T-helper 17 cell (primary cell): ENCODE measurements at places on chromosomes 16 and 17.

DNA sequence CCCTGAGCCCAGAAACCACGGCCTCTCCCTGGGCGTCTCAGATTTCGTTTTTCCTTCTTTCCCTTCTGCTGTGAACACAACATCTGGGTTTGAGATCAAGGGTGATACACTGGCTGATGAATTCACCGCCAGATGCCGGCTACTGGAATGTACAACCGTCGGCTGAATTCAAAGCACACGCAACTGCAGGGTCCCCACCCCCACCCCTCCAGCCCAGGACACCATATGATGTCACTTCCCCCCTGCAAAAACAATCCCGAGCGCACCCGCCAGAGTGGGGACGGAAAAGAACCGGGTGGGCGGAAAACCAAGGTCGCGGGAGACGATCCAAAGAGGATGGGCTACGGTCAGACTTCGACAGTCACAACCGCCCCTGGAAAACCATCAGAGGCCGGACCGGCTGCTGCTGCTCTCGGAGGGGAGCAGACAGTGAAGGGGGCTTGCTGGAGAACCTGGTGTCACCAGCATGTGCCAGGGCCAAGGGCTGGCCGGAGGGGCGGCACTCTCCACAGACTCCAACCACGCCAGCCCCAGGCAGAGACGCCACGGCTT, 23.3 kb downstream of the CEP295NL start:
- DNase-seq, result no peak

- DNase-seq, result no peak
Measured at GRCh38 chr17:57999496-58000017, 7.5 kb downstream of the SRSF1 start.

GRCh38 chr16:81483064-81483969, 38.7 kb downstream of the CMIP start:
- no peak for DNase-seq

GRCh38 chr17:42180411-42180921, 476 bp downstream of the KCNH4 start:
- DNase-seq, result no peak

DNA sequence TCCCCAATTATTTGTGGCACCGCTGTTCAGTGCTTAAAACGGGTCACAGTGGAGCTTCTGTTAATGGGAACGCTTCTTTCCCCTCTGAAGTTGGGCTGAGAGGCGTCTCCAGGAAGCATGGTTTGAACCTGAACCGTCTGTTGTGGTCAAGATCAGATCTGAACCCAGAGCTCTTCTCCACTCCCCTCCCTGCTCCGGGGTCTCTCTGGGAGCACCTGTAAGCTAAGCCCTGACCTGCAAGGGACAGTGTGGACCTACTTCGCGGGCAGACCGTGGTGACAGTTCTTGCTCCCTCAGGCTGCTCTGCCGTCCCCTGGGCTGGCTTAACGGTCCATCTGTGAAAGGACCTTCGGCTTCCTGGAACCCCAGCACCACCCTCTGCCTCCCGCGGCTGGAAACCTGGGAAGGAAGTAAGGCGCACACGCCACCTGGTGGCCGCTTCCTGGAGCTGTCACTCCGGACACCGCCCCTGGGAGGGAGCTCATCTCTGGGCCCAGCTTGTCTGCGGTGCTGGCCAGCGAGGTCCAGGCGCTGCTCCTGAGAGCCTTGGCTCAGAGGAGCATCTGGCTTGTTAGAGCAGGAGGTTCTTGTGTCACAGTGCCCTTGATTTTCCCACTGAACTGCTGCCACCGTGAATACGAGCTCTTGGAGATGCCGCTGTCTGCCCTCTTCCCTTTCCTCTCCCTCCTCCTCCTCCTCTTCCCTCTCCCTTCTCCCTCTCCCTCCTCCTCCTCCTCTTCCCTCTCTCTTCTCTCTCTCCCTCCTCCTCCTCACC, 518.5 kb upstream of the EEF2KMT start:
- peak; percentile 14 for DNase-seq

GRCh38 chr16:69848637-69849545, 86.8 kb downstream of the WWP2 start:
- no peak for DNase-seq

GRCh38 chr16:18945233-18945632, 19.0 kb upstream of the SMG1 start:
- DNase-seq, result no peak

GRCh38 chr17:67862614-67863217, 37.4 kb downstream of the BPTF start:
- DNase-seq, result no peak

DNA sequence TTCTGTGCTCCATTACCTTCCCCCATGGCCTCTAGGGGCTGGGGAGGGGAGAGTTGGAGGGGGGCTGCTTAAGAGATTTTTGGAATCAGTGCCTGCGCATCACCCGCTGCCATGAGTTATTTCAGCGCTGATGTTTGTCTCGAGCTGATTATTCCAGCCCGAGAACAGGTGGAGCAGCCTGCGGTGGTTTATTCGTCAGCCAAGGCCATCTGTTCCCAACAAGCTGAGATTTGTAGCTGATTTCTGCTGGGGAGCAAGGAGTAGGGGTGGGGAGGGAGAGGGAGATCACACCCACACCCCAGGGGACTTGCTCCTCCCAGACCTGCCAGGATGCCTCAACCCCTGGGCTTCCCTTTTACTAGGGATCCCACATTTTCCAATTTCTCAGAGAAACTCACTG, 23.1 kb downstream of the PIPOX start:
- DNase-seq, result no peak

- no peak for DNase-seq
Measured at GRCh38 chr17:40915721-40916256, 21.7 kb downstream of the KRT23 start.

DNA sequence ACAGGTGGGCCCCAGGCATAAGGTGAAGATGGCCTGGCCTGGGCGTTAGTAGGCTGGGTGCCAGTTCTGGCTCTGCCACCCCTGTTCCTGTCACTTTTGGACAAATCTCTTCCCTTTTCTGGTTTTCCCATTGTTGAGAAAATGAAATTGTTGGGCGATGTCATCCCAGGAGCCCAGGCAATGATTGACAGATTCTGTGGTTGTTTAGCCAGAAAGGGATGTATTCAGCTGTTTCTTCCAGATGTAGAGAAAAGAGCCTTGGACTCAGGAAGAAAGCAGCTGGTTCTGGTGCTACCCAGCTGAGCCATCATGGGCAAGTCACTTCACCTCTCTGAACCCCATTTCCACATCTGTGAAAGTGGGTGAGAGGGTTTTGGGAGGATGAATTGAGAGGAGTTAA, 60.1 kb upstream of the MRTFB start:
- DNase-seq, result no peak

- DNase-seq, result peak; percentile 63
Measured at GRCh38 chr16:23803591-23804123, 32.1 kb upstream of the PRKCB start.

GRCh38 chr17:77214743-77215142, 74.0 kb downstream of the SEC14L1 start:
- no peak for DNase-seq

DNA sequence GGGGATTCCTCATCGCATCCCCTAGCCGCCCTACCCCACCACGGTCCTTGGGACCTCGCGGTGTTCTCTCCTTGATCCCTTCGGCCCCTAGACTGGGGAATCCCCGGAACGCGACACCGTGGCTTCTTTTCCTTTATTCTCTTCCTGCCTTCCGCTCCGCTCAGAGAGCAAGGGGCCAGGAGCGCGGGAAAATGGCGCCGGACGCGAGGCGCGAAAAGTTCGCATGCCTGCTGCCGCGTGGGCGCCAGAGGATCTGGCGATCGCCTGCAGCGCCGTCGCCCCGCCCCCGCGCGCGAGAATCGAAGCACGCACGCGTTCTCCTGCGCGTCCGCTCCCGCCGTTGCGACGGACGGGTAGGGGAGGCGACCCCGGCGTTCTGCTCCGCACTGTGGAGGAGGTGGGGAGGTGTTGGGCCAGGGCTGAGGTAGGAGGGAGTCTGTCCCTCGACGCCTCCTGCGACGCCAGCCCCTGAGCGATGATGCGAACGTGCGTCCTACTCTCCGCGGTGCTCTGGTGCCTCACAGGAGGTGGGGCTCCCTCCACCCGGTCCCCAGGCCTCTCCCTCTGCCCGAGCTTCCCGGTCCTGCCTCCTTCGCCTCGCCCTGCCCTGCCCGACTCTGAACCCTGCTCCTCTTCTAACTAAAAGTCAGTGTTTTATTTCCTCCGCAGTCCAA, at the start of gene ZPBP2:
Gene ZPBP2, plus strand, starts transcription at position 323 of the 674 bp plus-strand sequence. Its CDS starts 153 bp downstream, at position 476.
- peak; percentile 54 for DNase-seq

DNA sequence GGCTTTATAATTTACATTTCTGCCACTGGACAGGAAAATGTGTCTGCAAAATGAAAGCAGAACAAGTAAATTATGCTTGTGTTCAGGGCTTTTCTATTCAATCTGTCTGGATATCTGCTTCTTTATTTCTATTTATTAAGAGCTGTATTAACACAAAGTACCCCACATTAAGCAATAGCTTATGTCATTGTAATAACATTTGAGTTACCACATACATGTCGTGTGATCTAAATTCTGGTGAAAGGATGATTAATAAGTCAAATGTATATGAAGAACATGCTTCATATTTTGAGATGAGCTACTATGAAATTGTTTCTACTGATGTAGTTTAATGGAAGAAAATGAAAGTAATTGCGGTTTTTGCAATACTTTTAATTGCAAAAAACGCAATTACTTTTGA, 238.2 kb downstream of the KCNJ2 start:
- no peak for DNase-seq

DNA sequence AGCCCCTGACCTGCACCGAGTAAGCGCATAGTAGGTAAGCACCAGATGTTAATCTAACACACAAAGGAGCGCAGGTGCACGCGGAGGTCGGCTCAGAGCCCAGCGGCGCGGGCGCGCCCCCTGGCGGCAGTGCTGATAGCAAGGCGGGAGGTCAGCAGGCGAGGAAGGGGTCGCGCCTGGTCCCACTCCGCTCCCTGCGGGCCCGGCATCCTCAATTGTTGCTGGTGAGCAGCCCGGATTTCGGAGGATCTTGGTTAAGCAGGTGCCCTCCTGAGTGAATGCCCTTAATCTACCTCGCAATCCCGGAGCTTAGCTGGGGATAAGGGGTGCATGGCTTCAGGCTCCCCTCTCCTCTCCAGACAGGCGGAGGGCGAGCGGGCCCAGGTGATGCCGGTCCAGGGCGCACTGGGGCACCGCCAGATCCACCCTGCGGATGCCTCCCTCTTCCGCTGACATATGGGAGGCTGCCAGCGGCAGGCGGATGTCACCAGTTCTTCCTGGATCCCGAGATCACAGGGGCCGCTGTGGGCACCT, 4.0 kb upstream of the WNT3 start:
- DNase-seq, result no peak

- DNase-seq, result no peak
Measured at GRCh38 chr17:70539132-70539924, 370.0 kb downstream of the KCNJ2 start.

GRCh38 chr17:70070305-70071027, 4.6 kb upstream of the KCNJ16 start:
- no peak for DNase-seq

- no peak for DNase-seq
Measured at GRCh38 chr17:69159418-69159817, 17.7 kb upstream of the ABCA6 start.

GRCh38 chr16:10522966-10523365, 57.4 kb downstream of the EMP2 start:
- DNase-seq, result no peak

DNA sequence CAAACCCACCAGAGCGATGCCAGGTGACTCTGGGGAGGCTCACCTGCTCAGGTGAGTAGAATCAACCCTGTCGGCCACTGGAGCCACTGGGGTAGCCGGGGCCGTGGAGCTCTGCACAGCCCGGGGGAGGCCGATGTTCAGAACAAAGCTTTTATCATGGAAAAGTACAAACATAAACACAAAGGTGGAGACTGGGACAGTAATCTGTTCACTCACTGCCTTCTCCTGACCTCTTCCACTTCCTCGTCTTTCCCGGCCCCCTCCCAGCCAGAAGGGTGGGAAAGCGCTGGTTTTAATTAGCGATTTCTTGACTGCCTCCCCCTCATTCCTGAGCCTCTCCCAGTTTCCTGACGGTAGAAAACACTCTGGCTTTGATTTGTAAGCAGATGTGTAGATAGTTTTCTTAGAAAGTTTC, 9.8 kb upstream of the TEX19 start:
- DNase-seq, result no peak

GRCh38 chr17:45139533-45139920, 4.0 kb downstream of the ACBD4 start:
- no peak for DNase-seq

DNA sequence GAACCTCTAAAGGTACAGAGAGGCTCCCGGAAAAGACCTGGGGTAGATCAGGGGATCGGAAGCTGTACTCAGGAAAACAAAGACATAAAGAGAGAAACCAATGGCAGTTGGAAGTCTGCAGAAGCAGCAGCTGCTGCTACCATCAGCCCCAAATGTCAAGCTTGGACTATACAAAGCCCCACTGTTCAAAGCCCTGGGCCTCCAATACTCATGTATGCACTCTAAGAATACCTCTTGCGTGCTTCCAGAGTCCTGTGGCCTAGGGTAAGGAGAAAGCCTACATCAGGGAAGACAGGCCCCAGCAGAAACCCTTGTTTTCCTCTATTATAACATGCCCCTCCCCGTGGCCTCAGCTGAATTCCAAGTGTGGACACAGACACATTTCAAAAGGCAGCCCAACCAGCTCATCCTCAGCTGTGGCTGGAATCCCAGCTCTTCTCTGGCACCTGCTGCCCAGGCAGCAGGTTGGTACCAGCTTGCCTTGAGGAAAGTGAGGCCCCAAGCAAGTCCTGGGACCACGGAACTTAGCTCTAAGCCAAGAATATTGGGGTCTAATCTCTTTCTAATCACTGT, 19.3 kb upstream of the MTMR4 start:
- DNase-seq, result no peak

- peak; percentile 17 for DNase-seq
Measured at GRCh38 chr17:11996722-11997146, 541 bp downstream of the ZNF18 start.

DNA sequence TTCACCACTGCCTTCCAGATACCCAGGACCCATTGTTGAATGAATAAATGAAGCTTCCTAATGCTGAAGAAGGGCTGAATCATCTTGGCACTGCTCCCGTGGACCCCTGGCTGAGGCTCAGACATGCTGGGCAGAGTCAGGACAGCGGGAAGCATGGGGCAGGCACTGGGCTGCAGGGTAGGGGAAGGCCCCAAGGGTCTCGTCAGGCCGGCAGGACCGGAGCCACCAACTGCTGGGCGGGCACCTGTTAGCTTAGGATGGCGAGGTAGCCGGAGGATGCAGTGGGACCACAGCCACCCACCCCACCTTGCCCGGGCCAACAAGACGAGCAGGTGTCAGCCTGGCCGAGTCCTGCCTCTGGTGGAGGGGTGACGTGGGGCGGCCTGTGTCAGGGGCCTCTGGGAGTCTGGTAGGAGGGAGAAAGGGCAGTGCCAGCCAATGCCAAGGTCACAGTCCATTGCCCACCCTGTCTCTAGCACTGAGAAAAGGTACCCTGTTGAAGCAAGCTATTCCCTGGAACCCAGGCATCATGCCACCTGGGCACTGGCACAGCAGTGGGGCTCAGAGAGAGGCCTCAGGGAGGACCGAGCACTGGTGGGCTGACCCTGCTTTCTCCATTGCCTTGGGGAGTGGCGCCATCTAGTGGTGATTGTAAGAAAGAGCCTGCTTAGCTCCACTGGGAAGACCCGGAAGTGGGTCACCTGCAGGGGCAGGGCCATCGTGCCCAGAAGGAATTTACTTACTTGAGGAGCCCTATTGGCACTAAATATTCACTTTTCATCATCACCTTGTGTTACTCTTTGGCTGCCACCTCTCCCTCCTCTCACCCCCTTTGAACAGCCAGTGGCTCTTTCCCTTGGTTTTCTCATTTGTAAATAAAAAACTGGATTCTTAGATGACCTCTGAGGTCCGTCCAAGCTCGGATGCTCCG, 3.0 kb upstream of the DLX3 start:
- peak; percentile 77 for DNase-seq

GRCh38 chr16:89949121-89949742, 677 bp downstream of the DEF8 start:
- no peak for DNase-seq

GRCh38 chr16:87436225-87437172, 44.4 kb downstream of the MAP1LC3B start:
- DNase-seq, result no peak
